HS-5 (cell line): ENCODE measurements at places on chromosomes 13 and 19.

- DNase-seq, result no peak
These were observed 25.3 kb downstream of the CLEC4M start for GRCh38 chr19:7788178-7788932.

GRCh38 chr19:13986348-13986904, 19.7 kb downstream of the RFX1 start:
- DNase-seq, result no peak

GRCh38 chr19:48363500-48363809, 285 bp downstream of the TMEM143 start:
- DNase-seq, result no peak

DNA sequence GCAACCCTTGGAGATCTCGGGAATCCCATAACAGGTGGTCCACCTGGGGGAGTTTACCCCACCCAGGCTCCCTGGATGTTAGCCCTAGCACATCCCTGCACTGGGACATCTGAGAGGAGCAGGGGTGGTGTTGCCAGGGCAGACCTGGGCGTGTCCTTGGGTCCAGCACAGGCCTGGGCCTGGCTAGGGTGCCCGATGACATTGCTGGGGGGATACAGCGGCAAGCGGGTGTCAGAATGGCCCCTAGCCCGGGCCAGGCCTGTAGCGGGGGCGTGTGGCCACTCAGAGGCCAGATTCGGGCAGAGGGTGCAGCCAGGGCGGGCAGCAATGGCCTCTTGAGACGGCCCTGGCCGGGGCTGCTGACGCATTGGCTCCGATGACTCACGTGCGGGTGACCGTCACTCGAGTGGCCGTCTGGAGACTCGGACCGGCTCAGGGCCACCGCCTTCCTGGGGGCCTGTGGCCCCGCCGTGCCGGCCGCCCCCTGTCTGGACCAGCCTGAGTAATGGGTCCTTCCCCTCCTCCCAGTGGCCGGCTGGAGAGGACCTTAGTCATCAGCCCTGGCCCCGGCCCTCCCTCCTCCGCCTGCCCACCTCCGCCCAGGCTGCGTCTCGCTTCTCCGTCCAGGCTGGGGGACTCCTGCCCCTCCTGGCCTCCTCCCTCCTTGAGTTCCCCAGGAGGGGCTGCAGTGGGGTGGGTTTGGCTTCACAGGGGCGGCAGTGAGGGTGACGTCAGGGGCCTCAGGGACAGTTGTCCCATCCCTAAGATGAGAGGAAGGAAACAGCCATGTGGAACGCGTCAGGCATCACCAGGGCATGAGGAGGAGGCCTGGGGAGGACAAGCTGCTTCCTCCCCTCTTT, 23.2 kb upstream of the CRTC1 start:
- no peak for DNase-seq

DNA sequence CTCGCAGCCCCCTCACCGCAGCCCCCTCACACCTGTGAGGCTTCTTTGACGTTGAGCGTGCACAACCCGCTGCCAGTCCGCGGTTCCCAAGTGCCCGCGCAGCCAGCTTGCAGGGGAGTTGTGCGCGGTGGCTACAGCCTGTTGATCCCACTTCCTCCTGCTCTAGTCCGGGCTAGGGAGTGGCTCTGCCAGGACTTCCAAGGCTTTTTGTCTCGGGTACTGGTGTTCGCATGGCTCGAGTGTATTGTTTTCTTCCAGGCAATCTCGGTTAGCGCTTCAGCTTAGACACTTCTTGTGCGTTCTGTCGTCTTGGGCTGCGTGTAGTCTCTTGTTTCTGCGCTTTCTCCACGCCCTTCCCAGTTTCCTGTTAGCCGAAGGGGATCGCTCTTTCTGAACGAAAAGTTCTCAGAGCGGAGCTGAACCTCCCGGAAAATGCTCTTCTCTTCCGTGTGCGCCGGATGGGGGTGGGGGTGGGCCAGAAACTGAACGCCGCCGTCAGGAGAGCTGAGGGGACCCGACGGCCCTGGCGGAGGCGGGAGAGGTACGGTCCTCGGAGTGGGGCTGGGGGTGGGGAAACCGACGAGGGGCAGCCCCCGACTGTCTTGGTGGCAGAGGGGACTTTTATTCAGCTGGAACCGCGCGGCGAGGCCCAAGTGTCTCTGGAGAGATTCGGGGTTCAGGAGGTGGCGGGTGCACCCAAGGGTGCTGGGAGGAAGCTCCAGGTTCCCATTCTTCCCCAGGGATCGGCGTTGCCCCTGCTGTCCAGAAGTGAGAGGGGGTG, 697 bp upstream of the DGKH start:
- no peak for DNase-seq

- DNase-seq, result no peak
These were observed 17.8 kb downstream of the LMTK3 start for GRCh38 chr19:48493718-48494401.

DNA sequence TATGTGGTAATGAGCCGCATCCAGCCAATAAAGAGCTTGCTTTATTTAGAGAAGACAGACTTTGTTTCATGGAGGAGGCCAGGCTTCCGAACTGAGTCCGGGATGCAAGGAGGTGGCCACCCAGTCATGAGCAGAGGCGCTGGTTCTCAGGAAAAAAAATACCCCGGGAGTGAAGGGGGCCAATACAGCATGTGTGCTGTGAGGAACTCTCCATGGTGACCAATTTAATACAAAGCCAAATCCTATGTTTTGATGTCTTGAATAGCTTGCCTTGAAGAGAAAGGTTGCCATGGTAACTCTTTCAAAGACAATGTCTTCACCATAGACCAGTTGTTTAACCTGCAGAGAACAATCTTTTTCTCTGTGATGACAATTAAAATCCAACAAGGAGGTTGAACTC, 43.4 kb upstream of the PDCD5 start:
- no peak for DNase-seq

GRCh38 chr19:30625947-30626625, 253.9 kb downstream of the ZNF536 start:
- no peak for DNase-seq
